Daoy (cell line): ENCODE measurements at places on chromosomes 7 and 10. TPM values are rescaled to one million over a fixed set of nuclear protein-coding genes. Genes with fewer than 3 reads are reported as not detected.
A peak's percentile ranks its signal among the peaks of the same experiment; 100 is the strongest.

DNA sequence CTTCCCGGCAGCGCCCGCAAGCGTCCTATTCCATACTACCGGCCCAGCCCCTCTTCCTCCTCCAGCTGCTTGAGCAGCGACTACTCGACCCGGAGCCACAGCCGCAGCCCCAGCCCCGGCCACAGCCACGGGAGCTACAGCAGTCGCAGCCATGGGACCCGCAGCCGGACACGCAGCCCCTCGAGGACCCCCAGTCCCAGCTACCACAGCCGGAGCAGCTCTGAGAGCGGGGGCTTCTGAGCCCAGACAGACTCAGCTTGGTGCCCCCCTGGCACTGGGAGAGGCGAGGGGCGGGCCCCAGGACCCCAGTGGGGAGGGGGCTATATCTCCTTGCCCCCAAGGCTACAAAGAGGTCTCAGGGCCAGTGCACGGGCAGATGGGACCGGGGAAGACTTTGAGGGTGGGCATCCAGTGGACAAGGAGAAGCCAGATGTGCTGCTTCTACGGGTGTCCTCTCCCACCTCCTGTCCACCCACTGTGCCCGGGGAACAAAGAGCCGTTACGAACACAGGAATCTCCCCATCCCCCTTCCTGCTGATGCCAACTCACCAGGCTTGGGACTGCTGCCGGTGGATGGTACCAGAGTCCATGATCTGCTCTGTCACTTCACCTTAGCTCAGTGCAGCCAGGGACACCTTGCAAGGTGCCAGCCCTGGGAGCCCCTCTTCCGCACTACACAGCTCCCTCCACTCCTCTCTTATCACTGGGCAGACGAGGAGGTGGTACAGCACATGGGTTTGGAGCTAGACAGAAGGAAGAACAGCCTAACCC is 16.7 kb upstream of the HSPB1 start:
- DNase-seq = no peak

TMEM229A gene
- total RNA-seq = not detected in 2 replicates

DNA sequence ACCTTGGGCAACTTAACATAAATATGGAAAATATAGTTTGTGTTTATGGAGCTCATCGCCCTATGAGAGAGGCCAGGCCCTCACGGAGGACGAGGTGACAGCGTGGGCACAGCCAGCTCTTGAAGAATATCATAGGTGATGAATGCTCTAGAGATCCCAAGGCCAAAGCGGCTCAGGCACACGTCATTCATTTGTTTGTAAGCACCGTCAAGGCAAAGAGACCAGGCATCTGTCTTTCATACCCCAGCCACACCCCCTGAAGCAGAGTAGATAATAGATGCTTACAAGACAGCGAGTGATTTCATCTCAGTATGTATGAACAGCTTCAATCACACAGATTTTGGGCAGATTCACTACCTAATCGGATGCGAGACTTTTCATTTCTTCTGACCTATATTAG is 242.1 kb upstream of the C7orf33 start:
- no peak for DNase-seq

GRCh38 chr10:43136995-43137716 is 1.1 kb upstream of the CSGALNACT2 start:
- peak; percentile 53 for DNase-seq

DNA sequence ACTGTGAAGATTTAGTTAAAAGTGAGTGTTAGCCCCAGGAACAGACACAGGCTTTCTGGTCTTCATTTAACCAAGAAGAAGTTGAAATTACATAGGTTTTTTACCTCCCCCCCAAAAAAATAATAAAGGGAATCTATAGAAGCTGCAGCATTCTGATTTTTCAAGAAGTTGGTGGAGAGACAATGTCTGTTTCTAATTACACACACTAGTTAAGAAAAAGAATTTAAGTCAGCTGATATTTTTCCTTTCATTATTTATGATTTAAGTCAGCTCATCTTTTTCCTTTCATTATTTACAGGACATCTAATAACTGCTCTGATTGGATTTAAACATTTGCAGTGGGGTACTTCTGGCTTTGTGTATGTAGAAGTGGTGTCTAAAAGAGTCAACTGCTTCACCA is 201.4 kb upstream of the NRP1 start:
- DNase-seq = no peak

GDF2 gene
- total RNA-seq = not detected in 2 replicates

DNA sequence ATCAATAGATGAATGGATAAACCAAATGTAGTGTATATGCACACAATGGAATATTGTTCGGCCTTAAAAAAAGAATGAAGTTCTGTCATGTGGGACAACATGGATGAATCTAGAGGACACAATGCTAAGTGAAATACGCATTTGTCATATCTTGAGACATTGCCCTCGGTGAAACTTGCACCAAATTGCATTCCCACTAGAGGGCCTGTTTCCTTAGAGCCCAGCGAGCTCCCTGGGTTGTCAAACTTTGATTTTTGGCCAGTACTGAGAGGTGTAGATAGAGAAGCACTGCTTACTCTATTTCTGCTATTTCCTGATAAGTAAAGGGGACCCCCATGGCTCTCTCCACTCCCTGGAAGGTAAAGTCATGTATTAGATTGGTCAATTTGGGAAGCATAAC is 157.1 kb downstream of the GPAM start:
- DNase-seq = no peak

C10orf62 gene
- not detected in 2 replicates for total RNA-seq

GPR146 gene
- 0.17 and 1.1 TPM in 2 replicates for total RNA-seq

STEAP4 gene
- not detected in 2 replicates for total RNA-seq

GRCh38 chr7:106054156-106054910 is 57.8 kb downstream of the SYPL1 start:
- DNase-seq = no peak
